Activated T-helper 2 cell treated with anti-CD3 and anti-CD28 coated beads, Interferon-gamma antibody, Interleukin-2, Interleukin-4, amounts not matched to agents 10 μg/mL and 5 μg/mL and 100 μg/mL, durations not matched to agents 14 hours and 24 hours and 36 hours (primary cell): ENCODE measurements at places on chromosomes 3 and 15.
A peak's percentile ranks its signal among the peaks of the same experiment; 100 is the strongest.

DNA sequence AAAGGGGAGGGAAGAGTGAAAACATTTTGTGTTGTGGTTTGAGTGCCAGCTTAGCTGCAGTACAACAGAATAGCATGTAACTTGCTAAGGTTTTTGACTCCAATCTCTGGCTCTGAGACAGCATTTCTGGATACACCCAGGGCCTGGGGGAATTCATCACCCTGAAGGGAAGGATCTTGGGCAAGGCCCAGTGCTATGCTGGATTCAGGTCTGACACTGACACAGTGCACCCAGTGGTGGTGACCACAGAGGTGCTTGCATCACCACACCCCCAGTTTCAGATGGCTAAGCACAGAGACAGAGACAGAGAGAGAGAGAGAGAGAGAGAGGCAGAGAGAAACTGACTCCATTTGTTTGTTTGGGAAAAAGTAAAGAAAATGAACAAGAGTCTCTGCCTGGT is 74.1 kb upstream of the KBTBD8 start:
- no peak for DNase-seq

GRCh38 chr3:122508135-122508914 is 6.4 kb downstream of the KPNA1 start:
- no peak for DNase-seq

GRCh38 chr15:52183562-52184173 is 7.5 kb downstream of the GNB5 start:
- no peak for DNase-seq

GRCh38 chr3:21901484-21901883 is 150.5 kb upstream of the ZNF385D start:
- DNase-seq = no peak

DNA sequence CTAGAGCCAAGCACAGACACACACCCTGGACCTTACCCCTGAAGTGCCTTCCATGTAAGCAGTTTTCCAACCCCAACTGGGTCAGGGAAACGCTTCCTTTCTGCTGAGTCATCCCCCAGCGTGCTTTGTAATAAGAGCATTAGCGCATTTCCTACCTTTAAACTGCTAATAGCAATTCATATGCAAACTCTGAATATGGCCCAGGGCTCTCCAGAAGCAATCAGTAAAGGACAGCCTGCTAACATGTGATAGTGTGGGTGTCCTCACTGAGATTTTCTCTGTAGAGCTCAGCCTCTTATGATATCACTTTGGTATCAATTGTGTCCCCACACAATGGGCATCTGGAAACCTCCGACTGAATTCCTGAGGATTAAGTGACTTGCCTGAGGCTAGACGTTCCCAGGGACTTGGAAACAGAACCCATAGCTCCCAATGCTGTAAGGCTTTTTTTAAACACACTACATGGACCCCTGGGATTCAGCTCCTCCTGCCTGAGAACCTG is 5.6 kb downstream of the GABRB3 start:
- no peak for DNase-seq

DNA sequence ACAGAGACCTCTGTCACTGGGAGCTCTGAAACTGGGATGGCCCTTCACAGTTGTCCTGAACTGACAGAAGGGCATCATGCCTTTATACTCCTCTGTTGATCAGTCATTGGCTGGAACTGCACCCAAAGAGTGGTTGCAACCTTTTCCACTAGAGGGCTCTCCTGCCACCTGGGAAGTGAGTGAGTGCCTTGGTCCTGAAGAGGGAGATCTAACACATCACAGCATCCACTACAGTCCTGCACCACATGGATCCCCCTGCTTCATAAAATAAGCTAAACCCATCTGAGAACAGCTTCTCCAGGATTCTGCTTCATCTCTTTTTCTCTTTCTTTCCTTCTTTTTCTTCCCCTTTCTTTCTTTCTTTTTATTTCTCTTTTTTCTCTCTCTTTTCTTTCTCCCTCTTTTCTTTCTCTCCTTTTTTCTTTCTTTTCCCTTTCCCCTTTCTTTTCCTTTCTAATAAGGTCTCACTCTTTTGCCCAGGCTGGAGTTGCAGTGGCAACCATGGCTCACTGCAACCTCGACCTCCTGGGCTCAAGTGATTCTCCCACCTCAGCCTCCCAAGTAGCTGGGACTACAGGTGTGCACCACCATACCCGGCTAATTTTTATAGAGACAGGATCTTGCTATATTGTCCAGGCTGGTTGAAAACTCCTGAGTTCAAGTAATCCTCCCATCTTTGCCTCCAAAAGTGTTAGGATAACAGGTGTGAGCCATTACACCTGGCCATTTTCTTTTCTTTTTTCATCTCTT is 42.8 kb upstream of the RAF1 start:
- peak; percentile 57 for DNase-seq

GRCh38 chr3:173823911-173824460 is 426.4 kb downstream of the NLGN1 start:
- no peak for DNase-seq

DNA sequence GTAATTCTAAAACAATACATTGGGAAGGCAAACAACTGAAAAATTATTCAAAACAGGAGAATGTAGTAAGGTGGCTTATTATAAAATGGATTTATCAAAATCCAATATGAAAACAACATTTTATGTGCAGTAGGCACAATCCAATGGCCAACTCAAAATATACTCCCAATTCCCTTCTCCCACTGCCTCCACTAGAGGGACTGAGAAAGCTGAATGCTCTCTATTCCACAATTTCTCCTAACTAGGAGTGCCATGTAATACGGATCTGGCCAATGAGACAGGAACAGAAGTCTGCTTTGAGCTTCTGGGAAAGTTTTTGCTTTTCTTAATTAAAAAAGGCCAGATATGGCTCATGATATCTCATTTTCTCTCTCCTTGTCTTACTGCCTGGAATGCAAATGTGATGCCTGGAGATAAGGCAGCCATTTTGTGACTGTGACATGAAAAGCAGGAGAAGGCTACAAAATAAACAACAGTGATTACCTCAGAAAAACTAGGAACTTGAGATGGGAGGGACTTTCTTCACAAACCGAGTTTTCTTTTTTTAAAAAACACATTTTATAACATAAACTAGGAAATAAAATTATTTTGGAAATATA is 18.8 kb upstream of the VGLL4 start:
- no peak for DNase-seq

GRCh38 chr3:134161898-134162615 is 88.6 kb downstream of the RYK start:
- no peak for DNase-seq

DNA sequence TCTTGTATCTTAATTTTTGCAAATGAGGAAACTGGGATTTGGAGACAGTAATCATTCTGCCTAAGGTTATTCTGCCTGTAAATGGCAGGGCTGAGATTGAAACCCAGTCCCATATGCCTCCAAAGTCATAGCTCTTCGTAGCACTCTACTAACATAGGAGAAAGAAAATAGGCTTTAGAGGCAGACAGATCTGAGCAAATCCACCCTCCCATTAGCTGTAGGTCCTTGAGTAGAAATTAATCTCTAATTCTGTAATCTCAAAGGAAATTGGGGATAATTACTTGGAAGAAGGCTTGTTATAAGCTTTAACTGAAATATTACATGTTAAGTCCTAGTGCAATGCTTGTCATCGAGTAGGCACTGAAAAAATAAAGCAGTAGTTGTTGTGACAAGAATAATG is 252.1 kb upstream of the PEX5L start:
- DNase-seq = no peak

DNA sequence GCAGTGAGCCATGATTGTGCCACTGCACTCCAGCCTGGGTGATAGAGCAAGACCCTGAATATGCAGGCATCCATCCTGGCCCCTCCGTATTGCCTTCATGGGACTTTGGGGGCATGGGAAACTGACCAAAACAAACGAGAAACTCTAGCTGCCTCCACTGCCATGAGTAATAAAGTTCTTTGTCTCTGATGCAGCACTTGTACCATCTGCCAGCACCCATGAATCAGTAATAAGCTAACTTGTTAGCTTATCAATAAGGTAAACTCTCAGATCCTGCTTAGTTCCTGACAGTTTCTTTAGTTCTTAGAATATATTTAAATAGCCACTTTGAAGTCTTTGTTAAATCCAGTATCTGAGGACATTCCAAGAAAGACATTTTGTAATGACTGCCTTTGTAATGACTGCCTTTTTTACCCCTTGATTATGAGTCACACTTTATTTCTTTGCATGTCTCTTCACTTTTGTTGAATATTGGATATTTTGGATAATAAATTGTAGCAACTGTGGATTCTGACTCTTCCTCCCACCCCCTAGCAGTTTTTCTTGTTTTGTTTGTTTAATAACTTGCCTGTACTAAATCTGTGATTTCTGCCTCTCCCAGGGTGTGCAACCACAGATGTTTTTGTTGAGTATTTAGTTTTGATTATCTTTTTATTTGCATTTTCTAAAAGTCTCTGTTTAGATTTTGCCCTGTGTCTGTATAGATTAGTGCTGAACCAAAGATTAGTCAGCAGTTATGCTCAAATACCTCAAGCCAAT is 136.9 kb downstream of the HCN4 start:
- DNase-seq = no peak

- no peak for DNase-seq
Observed at GRCh38 chr15:84625123-84625522, 24.3 kb downstream of the ZSCAN2 start.

DNA sequence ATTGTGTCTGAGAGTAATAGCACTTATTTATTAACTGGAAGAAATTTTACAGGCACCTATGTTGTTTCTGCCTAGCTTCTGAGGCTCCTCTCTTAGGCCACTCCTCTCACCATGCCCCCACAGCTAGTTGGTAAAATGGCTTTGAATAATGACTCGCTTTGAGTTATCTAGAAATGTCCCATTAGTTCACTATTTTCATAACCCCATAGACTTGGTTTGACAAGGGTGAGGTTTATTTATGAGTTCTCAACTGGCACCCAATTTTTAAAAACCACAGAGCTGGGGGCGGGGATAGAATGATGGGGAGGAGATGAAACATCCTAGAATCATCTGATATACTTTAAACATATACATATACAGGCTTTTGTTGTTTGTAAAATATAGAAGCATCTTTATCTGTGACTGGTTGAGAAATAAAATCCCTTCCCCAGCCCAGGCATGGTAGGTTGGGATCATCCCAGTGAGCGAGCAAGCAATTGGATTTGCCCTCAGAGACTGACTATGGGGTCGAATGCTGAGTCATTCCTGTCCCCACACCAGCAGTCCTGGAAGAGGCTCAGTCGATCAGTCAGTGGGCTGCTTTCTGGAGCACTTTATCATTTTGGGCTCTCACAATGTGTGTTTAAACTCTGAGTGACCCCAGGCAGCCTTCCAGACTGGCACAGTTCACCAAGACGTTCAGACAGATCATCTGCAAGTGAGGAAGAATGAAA is 60.2 kb upstream of the TSEN2 start:
- no peak for DNase-seq

GRCh38 chr15:67126551-67127330 is 61.3 kb downstream of the SMAD3 start:
- DNase-seq = no peak

GRCh38 chr3:178103140-178103539 is 433.1 kb upstream of the KCNMB2 start:
- no peak for DNase-seq

DNA sequence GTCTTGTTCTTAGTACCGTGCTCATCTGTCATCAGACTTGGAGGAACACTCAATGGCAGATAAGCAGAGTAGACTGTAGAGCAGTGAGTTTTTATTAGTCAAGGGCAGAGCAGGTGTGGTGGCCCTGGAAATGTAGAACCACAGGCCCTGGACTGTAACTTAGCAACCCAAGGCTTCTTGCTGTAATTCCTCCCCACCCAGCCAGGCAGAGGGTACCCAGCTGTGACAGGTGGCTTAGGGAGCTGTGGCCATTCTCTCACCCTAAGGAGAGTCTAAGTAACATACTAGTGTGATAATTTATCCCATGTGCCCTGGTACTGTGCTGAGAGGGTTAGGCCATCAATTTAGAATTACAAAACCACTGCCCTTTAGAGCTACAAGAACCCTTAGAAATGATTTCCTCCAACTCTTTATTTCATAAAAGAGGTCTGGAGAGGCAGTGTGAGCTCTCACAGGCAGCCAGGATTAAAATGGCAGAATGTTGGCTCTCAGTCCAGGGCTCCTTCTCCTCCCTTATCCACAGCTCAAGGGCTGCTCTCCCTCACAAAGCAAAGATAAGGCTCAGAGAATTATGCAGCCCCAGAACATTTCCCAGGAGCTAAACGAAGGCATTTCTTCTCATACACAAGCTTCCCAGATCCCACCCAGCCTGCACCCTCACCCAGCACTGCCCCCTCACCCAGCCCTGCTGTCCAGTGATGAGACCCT is 3.0 kb downstream of the POMGNT2 start:
- no peak for DNase-seq

DNA sequence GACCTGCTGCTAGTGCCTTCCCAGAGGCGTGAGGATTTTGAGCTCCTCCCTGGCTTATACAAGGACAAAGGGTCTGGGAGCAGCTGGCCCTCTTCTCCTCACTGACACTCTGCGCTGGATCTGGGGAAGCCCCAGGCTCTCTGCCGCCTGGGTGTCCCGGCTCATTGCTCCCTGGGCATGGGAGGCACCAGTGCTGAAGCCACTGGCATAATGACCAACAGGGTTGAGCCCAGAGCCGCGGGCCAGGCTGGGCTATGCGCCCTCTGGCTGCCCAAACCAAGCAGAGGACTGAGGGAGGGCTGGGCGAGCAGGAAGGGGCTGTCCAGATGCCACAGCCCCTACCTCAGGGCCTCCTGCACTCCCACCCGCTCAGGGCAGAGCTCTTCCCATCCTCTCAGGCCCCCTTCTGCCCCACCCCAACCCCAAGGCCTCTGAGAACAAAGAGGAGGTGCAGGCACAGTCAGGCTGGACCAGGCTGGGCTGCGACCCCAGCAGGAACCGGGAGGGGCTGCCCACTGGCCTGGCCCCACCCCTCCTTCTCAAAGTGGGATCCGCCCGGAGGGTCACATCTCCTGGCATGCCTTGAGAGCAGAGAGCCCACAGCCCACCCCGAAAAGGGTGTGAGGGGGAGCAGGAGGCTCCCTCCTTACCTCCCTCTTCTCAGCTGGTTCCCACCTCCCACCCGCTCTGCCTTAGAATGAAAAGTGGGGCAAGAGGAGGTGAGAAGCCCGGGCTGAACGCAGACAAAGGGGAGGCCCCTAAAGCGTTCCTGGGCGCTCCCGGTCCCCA is 1.6 kb downstream of the LINGO1 start:
- no peak for DNase-seq

GRCh38 chr15:60372227-60372626 is 25.6 kb downstream of the ANXA2 start:
- DNase-seq = no peak

- DNase-seq = no peak
Observed at GRCh38 chr3:141511361-141511760, 24.5 kb downstream of the RASA2 start.

GRCh38 chr15:91468871-91469580 is 369.0 kb downstream of the SV2B start:
- no peak for DNase-seq
